RWPE2 (cell line): ENCODE measurements at places on chromosomes 4 and X.

GRCh38 chr4:83109480-83110222 is 4.9 kb downstream of the PLAC8 start:
- DNase-seq, result no peak

GRCh38 chr4:154067786-154068185 is 278.9 kb upstream of the SFRP2 start:
- no peak for DNase-seq

- no peak for DNase-seq
Observed at GRCh38 chr4:139534287-139534950, 21.6 kb downstream of the SETD7 start.

DNA sequence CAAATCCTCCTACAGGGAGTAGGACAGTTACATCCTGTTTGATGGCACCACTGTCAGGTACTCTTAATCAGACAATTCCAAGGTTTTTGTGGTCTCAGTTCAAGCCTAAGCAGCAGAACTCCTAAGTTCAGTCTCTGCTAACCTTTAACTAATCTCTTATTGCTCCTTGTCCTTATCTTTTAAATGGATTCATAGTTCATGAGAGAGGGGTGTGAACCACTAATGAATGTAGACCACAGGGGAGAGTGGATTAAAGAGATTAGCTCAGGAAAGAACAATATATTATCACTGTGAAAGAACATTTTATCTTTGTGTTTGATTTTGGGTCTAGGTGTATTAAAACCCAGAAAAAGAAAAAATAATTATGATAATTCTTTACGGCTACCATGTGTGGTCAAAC is 168.9 kb downstream of the DCK start:
- no peak for DNase-seq

DNA sequence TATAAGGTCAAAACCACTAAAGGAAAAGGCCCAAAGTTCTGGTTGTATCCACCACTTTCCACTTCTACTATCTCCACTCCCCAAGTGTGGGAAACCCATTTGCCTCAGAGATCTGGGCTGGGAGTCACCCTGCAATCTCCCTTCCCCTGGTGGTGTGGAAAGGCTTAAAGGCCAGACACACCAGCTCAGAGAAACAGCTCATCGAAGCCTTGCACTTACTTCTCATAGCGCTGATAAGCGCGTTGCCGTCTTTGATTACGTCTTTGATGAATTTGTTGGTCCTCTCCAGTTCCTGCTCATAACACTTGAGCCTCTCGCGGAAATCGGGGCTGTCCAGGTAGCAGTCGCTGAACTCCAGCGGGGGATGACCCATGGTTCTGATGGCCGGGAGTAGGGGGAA is 647 bp downstream of the OPHN1 start:
- DNase-seq, result no peak

GRCh38 chrX:102930990-102931756 is 5.9 kb upstream of the RAB40AL start:
- no peak for DNase-seq

GRCh38 chr4:128942607-128943006 is 133.1 kb downstream of the JADE1 start:
- DNase-seq, result no peak

DNA sequence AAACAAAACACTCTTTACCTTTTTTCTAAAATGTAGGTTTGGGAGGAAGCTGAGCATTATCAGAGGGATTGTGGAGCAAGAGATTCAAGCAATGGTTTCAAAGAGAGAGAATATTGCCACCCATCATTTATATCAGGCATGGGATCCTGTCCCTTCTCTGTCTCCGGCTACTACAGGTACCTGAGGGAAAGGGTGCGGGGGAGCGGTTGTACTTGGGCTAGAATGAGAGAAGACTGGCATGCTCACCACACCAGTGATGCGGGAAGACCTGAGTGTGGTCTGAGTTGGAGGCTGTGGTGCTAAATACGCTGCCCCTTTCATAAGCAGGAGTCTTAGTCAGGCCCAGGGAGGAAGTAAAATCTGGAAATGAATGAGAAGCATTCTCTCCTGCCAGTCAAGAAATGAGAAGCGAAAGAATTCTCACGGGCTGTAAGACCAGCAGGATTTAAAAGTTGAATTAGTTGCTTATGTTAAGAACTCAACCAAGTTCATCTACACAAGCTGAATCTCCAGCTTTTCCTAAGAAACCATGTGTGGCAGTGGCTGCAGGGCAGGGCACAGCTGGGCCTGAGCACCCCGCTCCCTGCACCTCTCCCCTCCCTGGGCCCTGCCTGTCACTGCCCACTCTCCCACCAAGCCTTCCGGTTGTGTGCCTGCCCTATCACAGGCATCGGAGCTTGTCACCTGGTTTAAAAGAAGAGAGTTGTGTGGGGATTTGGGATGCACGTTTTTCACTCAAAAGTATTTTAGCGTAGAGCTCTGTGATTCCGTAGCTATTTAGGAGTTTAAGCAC is 24.8 kb upstream of the MSANTD1 start:
- peak; percentile 25 for DNase-seq

- no peak for DNase-seq
Observed at GRCh38 chr4:109912706-109913595, at the start of gene EGF. EGF (plus strand) TSS chr4:109912883; CDS start chr4:109913336, 453 bp downstream.

DNA sequence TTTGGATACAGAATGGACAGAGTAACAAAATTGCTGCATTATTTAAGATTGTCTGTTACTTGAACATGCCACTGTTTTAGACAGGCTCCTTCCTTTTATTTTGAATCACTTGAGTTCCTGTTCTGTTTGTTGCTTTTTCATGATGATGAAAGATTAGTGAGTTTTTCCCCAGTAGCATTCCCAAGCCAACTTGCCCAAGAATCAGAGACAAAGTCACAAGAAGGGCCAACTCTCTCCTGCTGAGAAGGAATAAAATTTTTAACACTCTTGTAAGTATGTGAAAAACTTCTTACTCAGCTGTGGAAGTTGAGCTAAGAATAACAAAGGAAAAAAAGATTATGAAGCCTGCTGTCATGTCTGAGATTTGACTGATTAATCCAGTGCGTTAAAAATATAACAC is 104.2 kb downstream of the KLHL8 start:
- no peak for DNase-seq

DNA sequence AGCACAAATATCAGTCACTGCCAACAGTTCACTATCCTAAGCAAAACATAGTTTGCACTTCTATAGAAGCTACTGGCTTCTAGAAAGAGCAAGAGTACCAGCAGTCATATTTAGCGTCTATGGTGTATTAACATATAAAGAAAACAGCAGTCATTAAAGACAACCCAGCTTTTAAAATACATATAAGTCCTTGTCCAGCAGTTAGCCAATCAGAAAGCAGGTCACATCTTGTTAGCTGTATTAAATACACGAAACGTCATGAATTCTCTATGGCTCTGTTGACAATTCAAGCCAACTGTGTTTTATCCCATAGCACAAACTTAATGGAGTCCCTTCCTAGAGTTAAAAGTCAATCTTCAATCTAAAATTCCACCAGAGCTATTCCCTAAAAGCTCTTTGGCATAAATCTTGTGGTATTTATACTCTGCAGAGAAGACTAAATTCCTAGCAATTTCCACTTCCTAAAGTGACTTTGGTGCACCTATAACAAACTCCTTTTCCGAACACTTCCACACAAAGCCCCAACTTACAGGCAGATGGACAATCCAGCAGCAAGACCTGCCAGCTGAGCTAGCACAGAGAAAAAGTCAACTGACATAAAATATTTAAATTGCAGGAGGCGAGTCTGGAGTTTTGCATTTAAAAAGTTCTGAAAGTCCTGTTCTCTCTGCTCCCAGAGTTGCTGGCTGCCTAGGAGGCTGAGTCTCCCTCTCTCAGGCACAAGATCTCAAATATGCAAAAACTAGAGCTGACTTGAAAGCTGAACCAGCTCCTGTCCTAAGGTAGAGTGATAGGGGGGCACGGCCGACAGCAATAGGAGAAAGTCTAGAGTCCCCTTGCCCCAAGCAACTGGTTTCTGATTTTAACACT is 1.3 kb downstream of the LDB2 start:
- no peak for DNase-seq

DNA sequence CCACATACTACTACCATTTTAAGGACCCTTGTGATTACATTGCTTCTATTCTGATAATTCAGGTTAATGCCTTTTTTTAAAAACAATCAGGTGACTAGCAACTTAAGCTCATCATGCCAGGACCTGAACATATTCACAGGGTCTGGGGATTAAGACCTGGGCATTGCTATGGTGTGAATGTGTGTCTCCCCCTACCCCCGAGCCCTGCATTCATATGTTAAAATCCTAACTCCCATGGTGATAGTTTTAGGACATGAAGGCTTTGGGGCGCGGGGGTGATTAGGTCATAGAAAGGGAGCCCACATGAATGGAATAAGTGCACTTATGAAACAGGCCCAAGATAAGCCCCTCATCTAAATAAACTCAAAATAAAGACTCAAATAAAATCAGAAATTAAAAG is 734.4 kb upstream of the PABPC4L start:
- no peak for DNase-seq

DNA sequence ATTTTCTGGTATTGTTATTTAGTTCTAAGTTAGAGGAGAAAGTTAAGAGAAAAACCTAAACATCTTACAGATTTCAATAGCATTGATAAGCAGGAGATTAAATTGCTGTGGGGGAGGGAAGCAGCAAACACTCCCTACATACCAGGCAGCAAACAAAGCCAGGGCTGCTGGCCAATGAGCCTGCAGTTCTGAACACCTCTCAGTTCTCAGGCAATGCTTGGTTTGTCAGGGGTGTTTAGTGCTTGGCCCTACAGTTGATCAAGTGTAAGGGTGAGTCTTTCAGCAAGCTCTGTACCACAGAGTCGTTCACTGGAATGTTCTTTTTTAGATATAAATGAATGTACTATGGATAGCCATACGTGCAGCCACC is 38.6 kb downstream of the EGFL6 start:
- no peak for DNase-seq

- DNase-seq, result no peak
Observed at GRCh38 chr4:89868276-89868675, 26.4 kb upstream of the MMRN1 start.

- DNase-seq, result no peak
Observed at GRCh38 chr4:38678078-38678477, 14.1 kb downstream of the KLF3 start.

- DNase-seq, result no peak
Observed at GRCh38 chrX:139126493-139126892, 404.0 kb upstream of the F9 start.

- DNase-seq, result no peak
Observed at GRCh38 chr4:177118596-177118995, 191.1 kb upstream of the NEIL3 start.

DNA sequence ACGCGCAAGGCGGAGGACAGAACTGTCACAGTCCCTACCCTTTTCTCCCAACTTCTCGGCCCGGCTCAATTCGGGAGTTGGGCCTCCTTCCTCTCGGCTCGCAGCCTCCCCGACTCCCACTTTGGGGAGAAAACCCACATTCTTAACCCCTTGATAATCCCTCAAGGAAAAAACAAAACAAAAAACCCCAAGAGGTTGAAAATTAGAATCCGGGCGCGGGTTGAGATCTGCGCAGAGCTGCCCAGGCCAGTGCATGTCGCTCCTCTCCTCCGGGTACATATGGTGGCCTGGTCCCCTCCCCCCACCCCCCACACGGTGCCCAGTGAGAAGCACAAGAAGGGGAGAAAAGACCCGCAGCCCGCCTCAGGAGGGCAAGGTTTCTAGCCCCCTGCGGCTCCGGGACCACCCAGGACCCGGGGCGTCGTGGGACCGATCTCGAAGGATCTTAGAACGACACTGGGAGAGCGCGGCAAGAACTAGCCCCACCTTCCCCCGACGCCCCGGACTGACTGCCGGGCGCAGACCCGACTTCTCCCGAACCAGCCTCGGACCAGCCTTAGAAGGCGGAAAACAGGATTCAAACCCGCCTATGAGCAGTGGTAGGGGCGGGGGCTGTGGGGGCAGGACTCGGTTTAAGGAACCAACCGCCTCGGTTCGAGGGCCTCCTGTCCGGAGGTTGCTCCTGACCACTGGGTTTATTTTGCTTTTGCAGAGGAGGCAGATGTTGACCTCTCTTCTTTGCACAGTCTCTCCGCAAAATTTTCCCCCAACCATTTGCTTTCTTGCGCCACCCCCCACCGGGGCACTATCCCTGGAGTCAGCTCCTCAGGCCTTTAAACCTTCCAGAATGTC is 2.5 kb upstream of the PDGFRA start:
- DNase-seq, result no peak

DNA sequence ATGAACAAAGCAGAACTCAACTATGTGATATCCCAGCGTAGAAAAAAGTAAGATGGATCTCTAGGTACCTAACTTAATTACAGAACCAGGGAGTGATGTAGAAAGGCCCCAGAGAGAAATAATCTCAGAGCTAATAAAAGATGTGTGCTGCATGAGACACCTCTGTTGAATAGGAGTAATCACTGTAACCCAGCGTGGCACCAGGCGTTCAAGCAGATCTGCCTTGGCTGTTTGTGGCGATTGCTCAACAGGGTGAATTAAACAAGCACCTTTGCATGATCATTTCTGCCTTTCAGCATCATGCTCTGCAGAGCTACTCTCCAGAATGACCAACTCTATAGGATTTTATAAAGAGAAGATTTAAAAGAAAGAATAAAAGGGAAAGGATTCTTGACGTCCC is 81.7 kb upstream of the KCNIP4 start:
- no peak for DNase-seq

GRCh38 chr4:183241721-183242151 is 78.3 kb downstream of the CLDN22 start:
- DNase-seq, result no peak

DNA sequence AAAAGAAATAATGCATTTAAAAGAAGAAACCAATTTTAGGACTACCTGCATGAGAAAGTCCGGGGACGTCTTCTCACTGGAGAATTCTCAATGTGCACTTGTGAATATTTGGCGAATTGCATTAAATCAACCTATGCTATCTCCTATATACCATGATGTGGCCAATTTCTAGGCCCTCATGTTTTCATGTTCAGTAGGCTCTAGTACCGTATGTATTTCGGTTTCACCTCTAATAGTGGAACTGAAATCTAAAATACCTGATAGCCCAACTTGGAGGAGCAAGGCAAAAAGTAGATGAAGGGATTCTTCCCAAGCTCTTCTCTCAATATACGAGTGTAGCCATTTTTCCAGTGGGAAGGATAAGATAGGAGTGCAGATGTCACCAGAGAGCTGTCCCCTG is 11.4 kb upstream of the FGF2 start:
- no peak for DNase-seq

- no peak for DNase-seq
Observed at GRCh38 chrX:10518073-10518472, 102.3 kb downstream of the MID1 start.

DNA sequence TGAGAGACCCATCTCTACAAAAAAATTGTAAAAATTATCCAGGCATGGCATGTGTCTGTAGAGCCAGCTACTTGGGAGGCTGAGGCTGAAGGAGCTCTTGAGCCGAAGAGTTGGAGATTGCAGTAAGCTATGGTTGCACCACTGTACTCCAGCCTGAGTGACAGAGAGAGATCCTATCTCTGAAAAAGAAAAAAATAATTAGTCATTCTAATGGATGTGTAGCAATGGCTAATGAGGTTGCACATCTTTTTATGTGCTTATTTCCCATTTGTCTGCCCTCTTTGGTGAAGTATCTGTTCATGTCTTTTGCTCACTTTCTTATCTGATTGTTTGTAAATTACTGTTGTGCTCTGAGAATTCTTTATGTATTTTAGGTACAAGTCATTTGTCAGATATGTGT is 19.0 kb upstream of the MAML3 start:
- DNase-seq, result no peak
